Retina (tissue), 1 donor: ENCODE measurements at places on chromosomes 11 and 22.

GRCh38 chr11:83175815-83176214, 17.7 kb upstream of the ANKRD42 start:
- no peak for DNase-seq

DNA sequence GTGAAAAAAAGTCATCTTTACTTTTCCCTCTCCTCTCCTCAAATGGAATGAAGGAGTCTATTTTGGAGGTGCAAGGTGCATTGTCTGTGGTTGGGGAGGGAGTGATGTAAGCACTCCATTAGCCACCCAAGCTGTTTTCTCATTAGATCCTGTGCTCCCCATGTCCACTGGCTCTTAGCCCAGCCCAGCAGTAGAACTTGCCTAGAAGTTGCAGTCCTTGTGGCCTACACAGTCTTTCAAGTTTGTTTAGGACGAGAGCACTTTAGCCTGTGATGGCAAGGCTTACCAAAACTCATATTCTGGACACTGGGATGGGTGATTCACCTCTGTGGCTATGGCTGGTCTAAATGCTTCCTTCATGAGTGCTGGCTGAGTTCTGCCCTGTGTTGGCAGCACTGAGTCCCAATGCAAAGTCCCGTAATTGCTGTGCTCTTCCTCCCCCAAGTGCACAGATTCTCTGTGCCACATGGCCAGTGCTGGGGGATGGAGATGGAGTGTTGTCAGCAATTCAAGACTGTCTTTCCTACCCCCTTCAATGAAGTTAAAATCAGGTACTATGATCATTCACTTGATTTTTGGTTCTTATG, 15.8 kb downstream of the SLC22A25 start:
- no peak for DNase-seq

DNA sequence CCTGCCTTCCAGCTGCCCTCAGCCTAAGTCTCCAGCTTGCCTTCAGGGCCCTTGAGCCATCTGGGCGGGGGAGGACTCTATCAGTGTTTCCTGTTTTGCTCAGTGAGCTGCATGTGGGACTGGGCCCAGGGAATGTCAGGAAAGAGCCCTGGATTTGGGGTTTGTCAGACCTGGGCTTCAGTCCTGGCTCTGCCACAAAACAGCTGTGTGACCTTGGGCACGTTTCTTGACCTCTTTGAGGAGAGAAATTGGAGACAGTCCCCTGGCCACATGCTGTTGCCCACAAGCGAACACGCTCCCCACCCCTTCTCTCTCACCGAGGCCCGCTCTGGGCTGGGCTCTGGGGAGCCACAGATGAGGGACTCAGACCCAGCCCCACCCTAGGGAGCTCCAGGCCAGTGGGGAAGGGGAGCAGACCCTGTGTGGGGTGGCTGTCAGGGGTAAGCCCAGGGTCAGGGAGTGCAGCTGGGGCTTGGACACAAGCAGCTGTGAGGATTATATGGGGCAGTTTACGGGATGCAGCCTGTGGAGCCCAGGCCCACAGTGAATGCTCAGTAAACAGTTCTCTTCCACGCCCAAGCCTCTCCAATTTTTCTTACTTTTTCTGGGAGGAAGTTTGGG, 12.3 kb downstream of the MYO7A start:
- no peak for DNase-seq

GRCh38 chr11:14980854-14981253, 8.7 kb upstream of the CALCA start:
- DNase-seq, result no peak

DNA sequence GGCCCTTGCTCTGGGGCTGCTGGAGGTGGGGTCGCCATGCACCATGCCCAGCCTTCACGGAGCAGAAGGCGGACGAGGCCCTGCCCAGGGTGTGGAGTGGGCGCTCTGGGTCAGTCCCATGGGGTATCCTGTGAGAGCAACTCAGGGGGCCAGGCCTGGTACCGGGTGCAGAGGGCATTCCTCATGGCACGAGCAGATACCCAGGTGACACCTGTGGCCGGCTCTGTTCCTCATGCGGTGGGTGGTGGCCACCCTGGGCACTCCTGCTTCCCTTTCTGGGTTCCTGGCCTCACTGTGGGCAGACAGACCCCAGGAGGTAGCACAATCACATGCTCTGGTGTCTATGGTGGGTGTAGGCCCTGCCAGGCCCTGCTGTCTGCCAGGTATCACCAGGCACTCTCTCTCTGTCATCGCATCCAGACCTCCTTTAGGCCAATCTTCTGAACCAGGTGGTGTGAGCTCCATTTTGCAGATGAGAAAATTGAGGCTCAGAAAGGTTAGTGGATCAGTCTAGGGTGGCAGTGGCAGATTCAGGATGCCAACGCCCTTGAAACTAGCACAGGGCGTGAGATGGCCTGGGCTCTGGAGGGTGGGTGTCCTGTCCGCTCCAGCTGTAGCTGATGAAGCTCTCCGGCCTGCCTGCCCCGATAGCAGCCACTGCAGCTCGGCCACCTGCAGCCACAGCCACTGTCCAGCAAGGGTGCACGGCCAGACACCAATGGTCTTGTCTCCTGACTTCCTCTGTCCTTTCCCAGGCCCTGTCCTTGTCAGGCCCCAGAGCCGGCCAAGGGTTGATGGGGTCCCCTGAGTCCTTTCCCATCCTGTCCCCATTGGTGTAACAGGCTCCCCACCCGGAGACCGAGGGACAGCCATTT, 15.1 kb downstream of the DGKZ start:
- DNase-seq, result no peak

GRCh38 chr11:4809246-4809645, 5.1 kb upstream of the OR52R1 start:
- DNase-seq, result no peak

DNA sequence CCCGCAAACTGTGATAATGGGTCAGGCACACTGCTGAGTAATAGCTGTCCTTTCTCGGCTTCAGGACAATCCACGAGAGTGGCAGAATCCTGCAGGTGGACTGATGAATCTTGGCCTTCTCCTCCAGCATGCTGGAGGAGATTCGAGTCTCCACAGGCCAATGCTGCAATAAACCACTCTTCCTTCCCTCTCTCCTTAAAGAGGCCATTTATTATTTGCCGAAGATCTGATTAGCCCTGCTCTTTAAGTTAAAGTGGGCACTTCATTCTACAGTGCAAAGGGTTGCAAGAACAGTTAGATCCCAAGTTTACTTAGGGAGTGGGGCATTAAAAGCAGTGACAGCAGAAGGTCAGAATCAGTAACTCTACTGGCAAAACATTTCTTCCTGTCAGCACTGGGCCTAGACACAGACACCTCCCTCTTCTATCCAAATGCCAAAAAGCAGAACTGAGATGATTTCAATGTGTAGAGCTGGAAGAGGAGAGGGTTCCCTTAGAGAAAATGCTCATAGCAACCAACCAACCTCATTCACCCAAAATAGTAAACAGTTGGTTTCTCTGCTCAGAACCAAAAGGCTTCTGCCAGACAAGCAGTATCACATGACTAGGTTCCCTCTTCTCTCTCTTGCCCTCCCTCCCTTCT, 121.7 kb downstream of the SGSM3 start:
- DNase-seq, result no peak

DNA sequence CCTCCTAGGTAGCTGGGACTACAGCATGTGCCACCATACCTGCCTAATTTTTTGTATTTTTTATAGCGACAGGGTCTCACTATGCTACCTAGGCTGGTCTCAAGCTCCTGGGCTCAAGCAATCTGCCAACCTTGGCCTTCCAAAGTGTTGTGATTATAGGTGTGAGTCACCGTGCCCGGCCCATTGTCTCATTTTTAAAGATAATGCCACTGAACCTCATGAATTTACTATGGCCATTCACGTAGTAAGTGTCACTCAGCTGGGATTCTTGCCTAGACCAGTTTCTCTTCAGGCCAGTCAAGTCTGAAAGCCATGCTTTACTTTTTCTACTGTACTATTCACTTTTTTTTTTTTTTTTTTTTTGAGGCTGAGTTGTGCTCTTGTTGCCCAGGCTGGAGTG, 22.4 kb downstream of the DEPDC5 start:
- DNase-seq, result no peak

DNA sequence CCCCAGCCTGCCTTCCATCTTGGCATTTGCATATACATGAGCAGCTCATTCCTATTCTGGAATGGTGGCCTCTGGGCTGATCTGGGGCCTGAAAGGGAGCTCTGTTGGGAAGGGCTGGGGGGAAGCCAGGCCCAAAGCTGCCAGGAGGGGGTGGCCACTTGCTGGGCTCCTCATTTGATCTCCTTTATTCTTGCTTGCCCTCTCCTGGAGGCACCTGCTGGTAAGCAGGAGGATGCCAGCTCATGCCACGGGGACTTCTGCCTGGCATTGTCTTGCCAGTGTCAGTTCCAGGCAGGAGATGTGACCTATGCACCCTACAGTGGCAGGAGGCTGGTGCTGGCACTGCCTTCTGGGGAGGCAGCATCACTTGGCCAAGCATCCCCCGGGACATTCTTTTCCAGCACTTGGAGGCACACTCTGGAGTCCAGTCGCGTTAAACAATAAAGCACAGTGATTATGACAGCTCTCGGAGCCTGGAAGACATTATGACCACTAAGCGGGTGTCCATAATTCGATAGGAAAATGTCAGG, 128.3 kb downstream of the NTM start:
- no peak for DNase-seq

- peak; percentile 66 for DNase-seq
These were observed at the start of gene CECR2 for GRCh38 chr22:17369439-17370025. CECR2 (plus strand) TSS chr22:17369460; CDS start chr22:17369784, 324 bp downstream.

DNA sequence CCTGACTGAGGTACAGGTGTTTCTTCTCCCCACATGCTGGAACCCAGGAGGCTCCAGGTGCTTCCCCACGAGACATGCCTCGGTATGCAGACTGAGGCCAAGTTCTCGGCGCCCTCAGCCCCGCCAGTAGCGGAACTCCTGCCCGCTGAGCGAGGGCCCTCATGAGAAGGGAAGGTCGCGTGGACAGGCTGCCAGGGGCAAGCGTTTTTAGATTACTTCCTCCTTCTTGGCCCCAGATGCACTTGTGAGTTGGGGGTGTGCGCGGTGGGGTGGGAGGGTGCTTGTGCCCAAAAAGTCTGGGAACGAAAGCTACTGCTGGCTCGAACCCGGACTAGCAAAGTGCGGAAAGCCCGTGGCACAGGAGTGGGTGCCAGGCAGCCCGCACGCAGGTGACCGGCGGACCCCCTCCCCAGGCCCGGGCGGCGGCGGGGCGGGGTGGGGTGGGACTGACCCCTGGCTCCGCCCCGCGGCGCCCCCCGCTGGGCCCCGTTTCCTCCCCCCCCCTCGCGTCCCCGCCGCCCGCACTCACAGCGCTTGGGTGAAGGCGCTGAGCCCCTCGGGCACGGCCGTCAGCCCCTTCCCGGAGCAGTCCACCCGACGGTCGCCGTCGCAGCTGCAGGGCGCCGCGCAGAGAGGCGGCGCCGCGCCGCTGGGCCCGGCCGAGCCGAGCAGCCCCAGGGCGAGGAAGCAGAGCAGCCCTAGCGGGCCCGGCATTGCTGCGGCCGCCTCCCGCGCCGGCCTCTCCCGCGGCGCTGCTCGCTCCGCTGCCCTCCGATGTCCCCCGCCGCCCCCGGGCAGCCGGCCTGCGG, 797 bp downstream of the LGR4 start:
- no peak for DNase-seq

- no peak for DNase-seq
These were observed 57.7 kb downstream of the BID start for GRCh38 chr22:17716529-17716928.

DNA sequence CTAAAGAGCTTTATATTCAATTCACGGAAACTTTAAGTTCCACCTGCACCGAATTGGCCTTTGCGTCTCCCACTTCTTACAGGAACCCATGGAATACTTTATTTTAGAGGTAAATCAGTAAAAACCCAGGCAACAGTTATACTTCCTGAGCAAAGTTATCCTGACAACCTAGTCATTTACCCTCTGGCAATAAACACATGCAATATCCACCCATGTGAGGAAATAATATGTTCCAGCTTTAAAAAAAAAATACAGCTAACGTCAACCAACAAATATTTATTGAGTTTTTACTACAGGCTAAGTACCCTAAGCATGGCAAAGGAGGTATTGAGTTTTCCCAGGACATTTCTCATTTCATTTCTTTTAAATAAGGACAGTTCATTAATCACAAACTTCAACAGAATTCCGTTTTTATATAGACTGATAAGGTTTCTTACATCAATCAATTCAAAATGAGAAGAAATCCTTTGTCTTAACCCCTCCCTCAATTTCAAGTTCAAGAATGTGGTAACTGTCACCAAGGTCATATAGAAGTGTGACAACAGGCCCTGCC, 38.3 kb upstream of the CCDC34 start:
- DNase-seq, result no peak

- DNase-seq, result no peak
These were observed 60.8 kb upstream of the CTSC start for GRCh38 chr11:88398372-88398771.
